ENCODE measurements at places on chromosomes 3 and 15.

- no peak for DNase-seq
Measured at GRCh38 chr3:182636646-182637045, 156.7 kb upstream of the ATP11B start.

- DNase-seq = no peak
Measured at GRCh38 chr15:101651554-101652097, 555 bp downstream of the TM2D3 start.

GRCh38 chr3:110456438-110457138 is 615.0 kb upstream of the NECTIN3 start:
- DNase-seq = no peak

GRCh38 chr3:55202326-55202725 is 274.5 kb upstream of the LRTM1 start:
- no peak for DNase-seq

DNA sequence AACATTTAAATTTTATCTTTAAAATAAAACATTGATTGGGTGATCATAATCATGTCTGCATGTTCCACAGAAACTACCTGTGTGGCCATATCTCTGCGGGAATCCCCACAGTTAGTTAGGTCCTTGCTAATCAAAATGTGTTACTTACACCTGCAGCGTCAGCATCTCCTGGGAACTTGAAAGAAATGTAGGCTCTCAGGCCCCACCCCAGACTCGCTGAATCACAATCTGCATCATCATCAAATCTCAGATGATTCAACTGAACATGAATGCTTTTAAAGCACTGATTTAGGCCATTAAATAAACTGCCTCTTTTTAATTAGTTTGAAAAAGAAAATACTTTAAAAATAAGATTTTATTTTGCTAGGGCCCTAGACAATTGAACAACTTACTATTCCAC is 577.8 kb downstream of the PYDC2 start:
- DNase-seq = no peak

DNA sequence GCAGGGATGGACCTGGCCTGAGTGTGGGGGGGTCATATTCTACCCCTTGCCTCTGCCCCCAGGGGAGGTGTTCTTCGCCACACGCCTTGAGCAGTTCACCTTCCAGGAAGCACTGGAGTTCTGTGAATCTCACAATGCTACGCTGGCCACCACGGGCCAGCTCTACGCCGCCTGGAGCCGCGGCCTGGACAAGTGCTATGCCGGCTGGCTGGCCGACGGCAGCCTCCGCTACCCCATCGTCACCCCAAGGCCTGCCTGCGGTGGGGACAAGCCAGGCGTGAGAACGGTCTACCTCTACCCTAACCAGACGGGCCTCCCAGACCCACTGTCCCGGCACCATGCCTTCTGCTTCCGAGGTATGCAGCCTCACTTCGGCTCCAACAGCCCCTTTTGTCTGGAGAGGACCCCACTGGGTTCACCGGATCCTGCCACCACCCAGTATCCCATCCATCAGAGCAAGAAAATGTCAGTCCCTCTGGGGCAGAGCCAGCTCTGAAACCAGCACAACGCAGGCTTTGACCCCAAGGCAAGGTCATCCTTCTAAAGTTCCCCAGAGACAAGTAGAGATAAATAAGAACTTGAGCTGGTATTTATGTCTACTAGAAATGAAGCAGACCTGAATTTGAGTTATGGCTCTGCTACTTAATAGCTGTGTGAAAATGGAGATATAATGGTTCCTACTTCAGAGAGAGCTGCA is 45.8 kb downstream of the HAPLN3 start:
- no peak for DNase-seq

DNA sequence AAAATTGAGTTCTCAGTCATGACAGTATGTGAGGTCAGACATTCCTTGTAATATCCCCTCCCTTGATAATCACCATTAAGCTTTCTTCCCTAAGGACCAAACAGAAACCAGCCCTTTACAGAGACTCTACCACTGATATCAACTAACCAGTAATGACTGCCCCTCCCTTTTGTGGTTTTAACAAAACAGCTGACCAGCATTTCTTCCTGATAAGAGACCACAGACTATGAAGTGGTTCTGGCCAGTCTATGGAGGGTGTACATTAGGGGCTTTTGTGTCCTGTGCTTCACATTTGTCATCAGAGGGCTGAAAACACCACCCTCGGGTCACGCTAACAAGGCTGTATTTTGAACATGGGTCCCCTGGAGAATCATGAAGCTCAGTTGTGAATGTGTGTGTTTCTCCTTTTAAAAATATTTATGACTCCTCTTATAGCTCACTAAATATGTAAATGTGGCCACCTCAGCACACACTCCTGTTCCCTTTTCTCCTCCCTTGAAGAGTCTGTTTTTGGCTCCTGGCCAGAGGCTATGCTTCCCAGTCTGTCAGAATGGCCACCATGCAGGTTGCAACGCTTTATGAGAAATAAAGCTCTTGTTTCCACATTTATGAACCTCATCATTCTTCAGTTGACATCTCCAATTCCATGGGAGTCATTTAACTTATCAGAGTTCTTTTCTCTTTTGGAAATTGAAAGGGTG is 239.3 kb downstream of the CPNE4 start:
- no peak for DNase-seq

- DNase-seq = no peak
Measured at GRCh38 chr15:79900087-79900486, 3.3 kb upstream of the MTHFS start.

- DNase-seq = no peak
Measured at GRCh38 chr15:51765751-51766150, 14.4 kb downstream of the TMOD2 start.

DNA sequence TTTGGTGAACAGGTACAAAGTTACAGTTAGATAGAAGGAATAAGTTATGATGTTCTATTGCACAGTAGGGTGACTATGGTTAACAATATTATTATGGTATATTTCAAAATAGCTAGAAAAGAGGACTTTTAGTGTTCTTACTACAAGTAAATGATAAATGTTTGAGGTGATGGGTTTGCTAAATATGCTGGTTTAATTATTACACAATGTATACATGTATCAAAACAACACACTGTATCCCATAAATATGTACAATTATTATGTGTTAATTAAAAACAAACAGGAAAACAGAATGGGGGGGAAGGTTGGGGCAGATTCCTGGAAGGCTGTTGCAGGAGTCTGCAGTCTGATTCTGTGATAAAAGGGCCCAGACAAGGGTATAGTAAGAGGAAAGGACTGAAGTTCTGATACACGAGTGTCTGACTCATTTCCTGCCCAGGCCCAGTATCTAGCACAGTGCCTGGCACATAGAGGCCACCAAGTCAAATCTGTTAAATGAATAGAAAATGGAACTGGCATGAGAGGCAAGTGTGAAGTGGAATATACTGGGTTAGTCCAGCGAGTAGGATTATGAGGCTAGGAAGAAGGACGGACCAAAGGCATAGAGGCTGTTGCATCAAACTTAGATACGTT is 7.2 kb upstream of the ENTPD3 start:
- no peak for DNase-seq

DNA sequence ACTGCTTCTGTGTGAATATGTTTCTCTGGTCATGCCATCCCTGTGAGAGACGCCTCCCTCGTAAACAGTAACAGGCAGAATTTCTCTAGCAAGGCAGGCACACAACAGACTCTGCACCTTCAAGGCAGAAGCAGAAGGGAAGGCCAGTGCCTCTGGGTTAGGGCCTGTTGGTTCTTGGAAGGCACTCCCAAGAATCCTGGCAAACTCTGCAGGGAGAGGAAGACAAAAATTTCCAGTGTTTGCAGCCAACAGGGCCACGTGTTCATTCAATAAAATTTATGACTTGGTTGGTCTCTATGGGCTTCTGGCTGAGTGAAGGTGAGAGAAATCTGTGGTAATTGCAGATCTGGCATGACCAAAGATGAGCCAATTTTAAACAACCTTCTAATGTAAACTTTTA is 39.3 kb downstream of the NFKBIZ start:
- no peak for DNase-seq

DNA sequence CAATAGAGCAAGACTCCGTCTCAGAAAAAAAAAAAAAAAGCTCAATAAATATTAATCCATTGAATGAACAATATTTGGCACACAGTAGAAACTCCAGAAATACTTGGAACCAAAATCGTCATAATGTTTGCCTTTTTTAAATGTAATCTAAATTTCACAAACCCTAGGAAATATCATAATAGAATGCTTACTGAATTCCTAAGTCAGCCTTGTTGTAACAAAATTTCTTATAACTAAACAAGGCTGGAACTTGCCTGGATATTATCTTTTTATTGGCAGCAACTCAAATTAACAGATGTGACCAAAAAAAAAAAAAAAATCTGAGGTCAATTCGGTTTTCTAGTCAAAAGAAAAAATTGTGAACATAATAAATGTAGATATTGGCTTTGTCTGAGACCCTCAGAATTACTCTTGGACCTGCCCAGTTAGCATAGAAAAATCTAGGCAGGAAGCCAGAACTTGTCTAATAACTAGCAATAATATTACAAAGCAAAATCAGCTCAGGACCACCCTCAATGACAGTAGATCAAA is 33.3 kb downstream of the GABPB1 start:
- DNase-seq = no peak

GRCh38 chr3:72432246-72432645 is 416.0 kb downstream of the SHQ1 start:
- DNase-seq = no peak

DNA sequence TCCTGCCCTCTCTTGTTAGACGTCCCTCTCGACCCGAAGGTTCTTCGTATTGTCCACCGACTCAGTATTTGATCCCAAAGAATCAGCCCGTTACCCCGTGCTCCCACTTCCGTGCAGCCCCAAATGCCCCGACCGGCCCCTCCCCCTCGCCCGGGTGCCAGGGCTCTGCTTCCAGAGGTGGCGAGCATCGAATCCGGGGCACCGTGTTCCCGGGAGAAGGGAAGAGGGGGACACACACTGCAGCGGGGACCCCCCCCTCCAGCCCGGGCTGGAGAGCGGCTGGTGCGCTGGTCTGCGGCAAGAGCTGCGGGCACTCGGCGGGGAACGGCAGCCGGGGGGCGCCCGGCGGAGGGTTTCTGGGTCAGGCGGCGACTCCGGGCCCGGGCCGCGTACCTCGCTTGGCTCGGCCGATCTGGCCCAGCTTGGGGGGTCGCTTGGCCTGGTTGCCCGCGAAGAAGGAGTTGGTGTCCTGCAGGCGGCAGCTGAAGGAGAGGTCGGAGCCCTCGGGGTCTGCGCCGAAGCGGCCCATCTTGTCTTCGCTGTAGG is 556 bp downstream of the CAMK2N2 start:
- no peak for DNase-seq

- no peak for DNase-seq
Measured at GRCh38 chr3:24264748-24265158, 229.9 kb downstream of the THRB start.

GRCh38 chr15:70356919-70357318 is 259.2 kb upstream of the TLE3 start:
- DNase-seq = no peak

- no peak for DNase-seq
Measured at GRCh38 chr15:99110581-99111320, 5.9 kb downstream of the SYNM start.

GRCh38 chr3:64188810-64189560 is 36.3 kb downstream of the PRICKLE2 start:
- no peak for DNase-seq

DNA sequence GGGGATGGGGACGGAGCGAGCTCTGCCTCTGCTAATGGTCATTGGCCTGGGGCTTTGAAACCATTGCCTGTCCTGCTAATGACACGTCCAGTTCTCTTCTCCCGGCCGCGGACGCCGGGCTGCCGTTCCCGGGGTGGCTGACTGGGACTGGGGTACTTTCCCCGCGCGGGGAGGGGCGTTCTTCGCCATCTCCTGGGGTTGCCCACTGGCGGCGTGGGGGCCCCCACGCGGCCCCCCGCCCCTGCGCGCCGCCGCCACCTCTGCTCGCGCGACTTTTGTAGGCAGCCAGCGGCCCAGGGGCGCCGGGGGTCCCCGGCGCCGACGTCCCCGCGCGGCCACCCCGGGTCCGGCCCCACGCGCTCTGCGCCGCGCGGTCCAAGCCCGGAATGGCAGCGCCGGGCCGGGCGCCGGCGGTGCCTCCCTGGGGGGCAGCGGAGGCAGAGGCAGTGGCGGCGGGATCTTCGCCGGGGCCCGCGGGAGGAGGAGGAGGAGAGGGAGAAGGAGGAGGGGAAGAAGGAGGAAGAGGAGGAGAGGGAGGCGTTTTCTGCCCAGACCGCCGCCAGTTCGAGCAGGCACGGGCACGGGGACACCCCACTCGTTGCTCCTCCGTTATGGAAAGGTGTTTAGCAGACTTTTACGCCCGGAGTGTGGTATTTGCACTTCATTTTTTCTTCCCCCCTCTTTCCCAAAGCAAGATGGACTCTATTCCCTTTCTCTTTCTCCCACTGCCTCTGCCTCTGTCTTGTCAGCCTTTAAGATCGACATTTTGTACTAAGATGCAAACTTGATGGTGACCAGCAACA is 2.3 kb downstream of the BBX start:
- DNase-seq = peak; percentile 37

DNA sequence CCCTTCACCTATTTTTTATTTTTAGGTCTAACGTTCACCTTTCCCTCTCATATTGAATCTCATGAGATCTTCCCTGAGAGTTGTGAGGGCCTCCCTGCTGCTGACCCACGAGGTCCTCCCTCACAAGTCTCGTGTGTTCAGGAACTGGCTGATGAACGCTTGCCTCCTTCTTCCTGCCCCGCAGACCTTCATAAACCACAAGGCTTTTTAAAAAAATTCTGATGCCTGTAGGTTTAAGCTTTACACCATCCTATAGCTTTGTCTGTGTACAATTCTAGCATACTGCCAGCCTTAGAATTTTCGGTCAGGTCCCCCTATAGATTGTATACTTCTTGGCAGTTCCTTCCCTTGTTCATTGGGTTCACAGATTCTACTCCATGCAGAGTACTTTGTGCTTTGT is 50.5 kb downstream of the CHST2 start:
- no peak for DNase-seq

GRCh38 chr15:61644550-61644949 is 415.4 kb upstream of the RORA start:
- DNase-seq = no peak

- DNase-seq = no peak
Measured at GRCh38 chr3:57557085-57557537, 1.0 kb downstream of the PDE12 start.

DNA sequence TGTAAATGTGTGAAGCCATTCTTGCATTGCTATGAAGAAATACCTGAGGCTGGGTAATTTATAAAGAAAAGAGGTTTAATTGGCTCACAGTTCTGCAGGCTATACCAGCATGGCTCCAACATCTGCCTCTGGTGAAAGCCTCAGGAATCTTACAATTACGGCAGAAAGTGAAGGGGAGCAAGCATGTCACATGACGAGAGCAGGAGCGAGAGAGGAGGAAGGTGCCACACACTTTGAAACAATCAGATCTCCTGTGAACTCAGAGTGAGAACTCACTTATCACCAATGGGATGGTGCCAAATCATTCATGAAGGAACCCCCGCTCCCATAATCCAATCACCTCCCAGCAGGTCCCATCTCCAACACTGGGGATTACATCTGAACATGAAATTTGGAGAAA is 213.6 kb upstream of the TSC22D2 start:
- DNase-seq = no peak
